ENCODE measurements at places on chromosomes 3 and 15.

DNA sequence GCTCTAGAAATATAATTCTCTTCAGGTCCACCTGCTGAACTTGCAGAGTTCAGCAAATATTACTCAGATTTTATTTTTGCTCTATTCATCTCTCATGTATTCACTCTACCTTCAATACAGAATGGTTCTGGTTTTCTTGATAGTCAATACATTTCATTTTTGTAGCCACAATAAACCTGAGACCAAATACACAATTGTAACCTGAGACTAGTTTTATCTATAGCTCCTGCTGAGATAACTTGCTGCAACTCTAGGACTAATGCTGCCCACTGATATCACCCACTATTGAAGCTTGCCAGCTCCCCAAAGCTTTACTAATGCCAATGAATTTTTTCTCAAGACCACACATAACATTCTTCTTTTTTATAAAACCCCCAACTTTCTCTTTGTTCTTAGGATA is 229.3 kb downstream of the NSUN3 start:
- DNase-seq, result no peak

- DNase-seq, result no peak
Observed at GRCh38 chr3:173819368-173819767, 421.8 kb downstream of the NLGN1 start.

DNA sequence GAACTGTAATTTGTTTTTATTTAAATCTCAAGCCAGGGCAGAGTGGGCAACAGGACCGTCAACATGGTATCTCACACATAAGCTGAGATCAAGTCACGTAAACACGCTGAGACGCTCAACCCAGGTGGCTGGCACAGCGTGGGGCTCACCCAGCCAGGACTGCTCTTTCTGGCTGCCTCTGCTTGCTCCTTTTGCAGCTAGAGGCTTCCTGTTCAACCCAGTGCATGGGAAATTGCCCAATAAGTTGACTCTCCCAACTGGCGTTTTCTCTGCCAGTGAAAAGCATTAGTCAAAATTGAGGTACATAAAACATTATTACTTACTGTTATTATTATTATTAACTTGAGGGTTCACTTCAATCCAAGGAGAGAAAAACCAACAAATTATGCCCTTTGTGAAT is 398.1 kb downstream of the NR2F2 start:
- DNase-seq, result no peak

DNA sequence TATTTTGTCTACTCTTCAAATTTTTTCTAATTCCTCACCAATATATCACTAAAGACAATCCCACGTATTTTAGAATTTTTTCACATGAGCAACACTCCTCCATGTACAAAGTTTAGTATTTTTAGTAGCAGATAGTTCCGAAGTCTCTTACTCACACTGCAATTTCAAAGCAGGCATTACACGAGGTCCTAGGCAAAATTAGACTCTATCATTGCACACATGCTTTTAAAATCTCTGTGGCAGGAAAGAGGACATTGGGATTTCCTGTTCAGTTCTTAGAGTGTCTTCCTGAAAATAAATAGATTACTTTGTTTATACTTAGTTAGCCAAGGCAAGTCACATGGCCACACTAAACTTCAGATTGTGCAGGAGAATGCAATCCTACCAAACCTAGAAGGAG is 847.7 kb downstream of the ROBO2 start:
- DNase-seq, result no peak

DNA sequence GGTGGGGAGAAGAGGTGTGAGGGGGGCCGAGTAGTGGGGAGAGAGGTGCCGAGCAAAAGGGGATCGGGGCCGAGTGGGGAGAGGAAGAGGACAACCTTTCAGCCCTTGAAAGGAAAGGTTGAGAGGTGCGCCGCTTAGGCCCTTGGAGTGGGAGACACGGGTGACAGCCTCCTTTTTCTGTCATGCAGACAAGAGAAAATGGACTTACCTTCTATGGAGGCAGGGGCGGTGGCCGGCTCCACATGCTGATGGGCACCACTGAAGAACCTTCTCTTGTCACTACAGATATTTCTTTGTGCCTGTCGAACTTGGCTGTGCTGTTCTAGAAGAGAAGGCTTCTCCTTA is 421 bp downstream of the KLHL18 start:
- DNase-seq, result no peak

- DNase-seq, result no peak
Observed at GRCh38 chr3:169980055-169980454, 13.4 kb downstream of the SEC62 start.

- DNase-seq, result no peak
Observed at GRCh38 chr3:170346481-170347392, 10.8 kb upstream of the SKIL start.

- DNase-seq, result no peak
Observed at GRCh38 chr15:99509686-99510461, 55.9 kb upstream of the MEF2A start.

DNA sequence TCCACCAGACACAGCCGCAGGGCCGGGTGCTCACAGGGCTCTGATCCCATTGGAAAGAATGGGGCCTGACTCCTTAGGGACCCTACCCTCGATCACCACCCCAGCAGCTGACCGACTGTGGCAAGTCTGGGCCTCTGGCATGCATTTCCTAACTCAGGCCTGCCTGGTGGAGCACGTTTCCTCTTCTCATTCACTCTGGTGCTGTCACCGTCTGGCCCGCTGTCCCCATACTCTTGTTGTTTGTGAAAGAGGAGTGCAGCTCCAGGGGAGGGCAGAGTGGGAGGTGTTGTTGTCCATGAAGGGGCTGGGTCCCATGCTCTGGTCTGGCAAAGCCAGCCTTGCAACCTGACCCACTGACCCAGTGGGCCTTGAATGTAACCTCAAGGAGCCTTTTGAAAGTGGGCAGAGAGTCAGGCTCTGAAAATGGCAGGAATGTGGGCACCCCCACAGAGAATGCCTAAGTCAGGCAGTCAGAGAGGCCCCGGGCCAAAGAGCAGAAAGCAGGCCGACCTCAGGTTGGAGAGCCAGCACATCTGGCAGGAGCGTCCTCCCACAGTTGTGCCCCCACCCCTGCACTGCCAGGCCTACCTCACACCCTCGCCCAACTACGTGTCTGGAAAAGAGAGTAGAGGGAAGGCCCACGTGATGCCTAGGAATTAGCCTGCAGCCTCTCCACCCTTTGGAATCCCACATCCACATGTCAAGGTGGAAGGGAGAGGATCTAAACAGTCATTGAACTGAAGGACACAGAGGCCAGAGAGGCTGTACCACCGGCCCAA is 10.9 kb downstream of the SEMA7A start:
- DNase-seq, result no peak

- DNase-seq, result peak; percentile 44
Observed at GRCh38 chr15:76327191-76328105, 9.1 kb upstream of the ISL2 start.

- DNase-seq, result no peak
Observed at GRCh38 chr3:140950144-140950543, 8.5 kb downstream of the SLC25A36 start.

GRCh38 chr15:41927536-41927935 is 33.7 kb upstream of the SPTBN5 start:
- DNase-seq, result no peak

GRCh38 chr15:76108021-76108723 is 48.4 kb downstream of the TMEM266 start:
- DNase-seq, result peak; percentile 75

DNA sequence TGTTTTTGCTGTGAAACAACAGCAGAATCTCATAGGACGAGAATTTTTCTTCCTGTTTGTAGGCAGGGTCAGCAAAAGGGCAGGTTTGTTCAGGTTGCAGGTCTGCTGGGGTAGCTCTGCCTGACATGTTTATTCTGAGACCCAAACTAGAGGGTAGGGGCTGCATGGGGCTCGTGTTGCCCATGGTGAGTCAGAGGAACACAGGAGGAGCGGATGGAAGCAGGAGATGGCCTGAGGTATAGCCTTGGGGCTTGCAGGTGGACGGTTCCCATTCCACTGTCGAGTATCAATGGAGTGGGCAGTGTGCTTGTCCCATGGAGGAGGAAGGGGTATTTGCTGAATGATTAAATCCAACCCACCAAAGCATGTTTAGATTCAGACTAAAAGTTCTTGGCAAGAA is 138.9 kb downstream of the APBA2 start:
- no peak for DNase-seq

DNA sequence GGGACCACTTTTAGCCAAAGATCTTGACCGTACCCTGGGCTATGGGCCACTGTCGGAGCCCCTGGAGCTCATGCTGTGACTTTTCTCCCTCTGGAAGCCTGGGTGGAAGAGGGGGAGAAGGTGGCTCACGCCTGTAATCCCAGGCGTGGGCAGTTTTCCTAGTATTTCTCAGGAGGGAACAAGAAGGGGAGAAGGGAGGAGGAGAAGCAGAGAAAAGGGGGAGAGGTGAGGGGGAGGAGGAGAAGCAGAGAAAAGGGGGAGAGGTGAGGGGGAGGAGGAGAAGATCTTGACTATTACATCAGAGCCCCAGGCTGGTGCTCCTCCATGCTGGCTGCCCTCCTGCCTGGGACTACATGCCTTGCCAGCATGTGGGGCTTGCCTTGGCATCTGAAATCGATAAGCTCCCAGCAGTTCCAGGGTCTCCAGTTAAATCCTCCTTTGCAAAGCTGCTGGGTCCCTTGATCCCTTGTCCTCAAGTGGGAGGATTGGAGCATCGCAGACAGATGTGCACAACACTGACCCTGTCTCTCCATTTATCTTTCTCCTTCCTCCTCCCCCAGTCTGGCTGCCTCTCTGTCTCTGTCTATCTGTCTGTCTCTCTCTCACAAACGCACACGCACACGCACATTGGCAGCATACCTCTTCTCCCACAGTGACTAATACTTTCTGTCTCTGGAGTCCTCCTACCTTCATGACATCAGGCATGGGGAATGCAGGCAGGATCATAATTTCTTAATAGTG is 41.6 kb downstream of the MRAS start:
- DNase-seq, result peak; percentile 81

DNA sequence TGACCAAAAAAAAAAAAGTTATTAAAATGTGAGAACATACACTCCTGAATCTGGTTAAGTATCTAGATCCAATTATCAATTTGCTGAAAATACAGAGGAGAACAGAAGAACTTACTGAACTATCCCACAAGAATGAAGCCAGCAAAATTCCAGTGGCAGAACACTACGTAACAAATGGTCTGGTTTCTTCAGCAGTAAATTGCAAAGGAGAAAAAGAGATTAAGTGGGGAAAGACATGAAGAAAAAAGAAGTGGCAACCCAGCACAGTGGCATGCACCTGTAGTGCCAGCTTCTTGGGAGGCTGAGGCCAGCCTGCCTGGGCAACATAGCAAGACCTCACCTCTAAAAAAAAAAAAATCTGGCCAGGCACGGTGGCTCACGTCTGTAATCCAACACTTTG is 62.1 kb downstream of the LHFPL4 start:
- no peak for DNase-seq

- no peak for DNase-seq
Observed at GRCh38 chr3:95655363-95655986, 1158.9 kb upstream of the EPHA6 start.

DNA sequence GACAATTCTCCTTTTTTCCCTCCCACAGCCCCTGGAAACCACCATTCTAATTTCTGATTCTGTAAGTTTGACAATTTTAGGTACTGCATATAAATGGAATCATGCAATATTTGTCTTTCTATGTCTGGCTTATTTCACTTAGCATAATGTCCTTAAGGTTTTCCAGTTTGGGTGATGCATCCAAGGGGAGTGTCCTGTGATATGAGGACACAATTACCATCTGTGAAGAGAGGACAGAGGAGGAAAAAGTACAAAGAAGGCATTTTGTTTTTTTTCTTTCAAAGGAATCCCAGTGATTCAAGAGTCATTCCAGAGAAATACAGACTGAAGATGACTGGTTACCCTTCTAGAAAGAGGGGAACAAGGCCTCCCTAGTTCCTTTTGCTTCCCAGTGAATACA is 514.7 kb upstream of the TGFBR2 start:
- DNase-seq, result no peak

DNA sequence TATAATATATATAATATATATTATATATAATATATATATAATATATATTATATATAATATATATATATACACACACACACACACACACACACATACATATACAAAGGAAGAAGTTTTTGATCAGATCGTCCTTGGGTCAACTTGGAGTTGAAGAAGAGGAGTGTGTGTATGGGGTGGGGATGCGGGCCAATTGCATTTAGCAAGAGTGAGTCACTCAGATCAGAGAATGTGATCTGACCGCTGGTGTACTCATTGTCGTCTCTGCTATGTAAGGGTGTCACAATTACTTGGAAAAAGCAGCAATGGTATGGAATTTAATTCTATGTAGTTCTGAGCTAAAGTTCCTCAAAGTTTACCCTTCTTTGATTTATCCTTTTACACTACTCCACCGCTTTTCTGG is 4.6 kb upstream of the VGLL3 start:
- DNase-seq, result no peak

GRCh38 chr3:180626844-180627243 is 24.9 kb downstream of the TTC14 start:
- DNase-seq, result no peak

GRCh38 chr3:38739396-38739689 is 76.7 kb downstream of the SCN10A start:
- no peak for DNase-seq

DNA sequence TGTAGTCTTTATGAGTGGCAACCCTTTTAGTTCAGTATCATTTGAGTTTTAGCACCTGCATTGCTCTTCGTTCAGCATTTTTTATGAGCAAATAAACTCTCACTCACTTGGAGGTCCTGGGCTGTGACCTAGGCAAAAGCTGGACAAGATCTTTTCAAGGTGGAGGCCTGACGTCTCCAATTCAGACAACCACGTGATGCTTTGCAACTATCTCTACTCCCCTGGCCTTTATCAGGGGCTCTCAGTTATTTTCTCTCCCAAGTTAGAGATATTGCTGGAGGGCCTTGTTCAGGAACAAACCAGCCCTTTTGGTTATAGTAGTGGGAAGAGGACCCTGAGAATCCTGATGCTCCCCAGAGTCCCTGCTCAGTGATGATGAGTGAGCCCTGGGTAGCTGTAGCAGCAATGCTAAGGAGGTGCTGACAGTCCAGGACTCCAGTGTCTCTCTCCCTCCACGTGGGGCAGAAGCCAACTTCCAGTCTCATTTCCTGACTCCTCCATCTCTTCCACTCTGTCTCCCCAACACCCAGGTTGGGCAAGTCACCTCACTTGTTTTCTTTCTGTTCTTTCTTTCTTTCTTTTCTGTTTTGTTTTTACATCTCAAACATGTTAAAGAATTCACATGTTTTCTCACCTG is 30.4 kb downstream of the HAPLN3 start:
- DNase-seq, result no peak

GRCh38 chr3:131250466-131250865 is 131.1 kb upstream of the NUDT16 start:
- no peak for DNase-seq

DNA sequence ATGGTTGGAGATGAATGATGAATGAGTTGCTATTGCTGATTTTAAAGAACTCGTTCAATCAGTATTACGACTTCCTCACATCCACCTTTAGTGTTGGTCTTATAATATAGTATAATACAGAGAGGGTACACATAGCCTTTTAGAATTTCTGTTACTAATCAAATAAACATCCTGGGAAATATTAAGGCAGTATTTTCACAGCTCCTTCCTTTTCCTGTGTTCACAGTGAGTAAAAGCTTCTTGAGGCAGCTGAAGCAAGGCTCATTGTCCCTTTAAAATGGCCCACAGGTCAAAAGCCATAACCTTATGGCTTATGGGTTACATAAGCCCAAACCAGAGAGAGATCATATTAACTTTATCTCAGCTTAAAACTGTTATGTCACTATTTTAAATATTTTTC is 1.3 kb upstream of the BTLA start:
- DNase-seq, result no peak

Data from heart left ventricle (tissue), 16 donors.